Sigmoid colon (tissue), 7 donors: ENCODE measurements at places on chromosomes 12 and 14. TPM values are rescaled to one million over a fixed set of nuclear protein-coding genes. Genes with fewer than 3 reads are reported as not detected.

GRCh38 chr14:105154476-105154871 lies 14.1 kb downstream of the JAG2 start:
- no peak overlapping the region for H3K27ac ChIP-seq
- DNase-seq, result no peak
- no peak overlapping the region for H3K4me3 ChIP-seq
- no peaks in the 10 kb centered on the region for H3K27me3 ChIP-seq

The VSIG10 gene
- total RNA-seq, result 24.3 TPM

The JAG2 gene
- 3.9 TPM for total RNA-seq

The CACNA2D4 gene
- total RNA-seq, result 2.8 TPM

The MIPOL1 gene
- 21.6 TPM for total RNA-seq

- peaks cover 11% of the 10 kb centered on the region for H3K4me1 ChIP-seq
- no peak overlapping the region for H3K4me3 ChIP-seq
- no peak overlapping the region for H3K27ac ChIP-seq
- no peaks in the 10 kb centered on the region for H3K36me3 ChIP-seq
Measured at GRCh38 chr12:109389146-109389545, 41.4 kb downstream of the MYO1H start.

The IGFBP6 gene
- total RNA-seq, result 389 TPM

GRCh38 chr14:72590577-72590976 lies 303.3 kb downstream of the DPF3 start:
- no peak overlapping the region for H3K4me3 ChIP-seq
- H3K27me3 ChIP-seq, result no peaks in the 10 kb centered on the region
- H3K36me3 ChIP-seq, result no peaks in the 10 kb centered on the region
- no peak for DNase-seq
- no peaks in the 10 kb centered on the region for H3K4me1 ChIP-seq

The ASPG gene
- 0.14 TPM for total RNA-seq

The RPL10L gene
- total RNA-seq, result not detected

- no peak overlapping the region for H3K4me3 ChIP-seq
- peaks cover 29% of the 10 kb centered on the region for H3K4me1 ChIP-seq
- peak; percentile 75 for DNase-seq
- no peaks in the 10 kb centered on the region for H3K36me3 ChIP-seq
Measured at GRCh38 chr12:19575337-19576243, 136.3 kb downstream of the AEBP2 start.

DNA sequence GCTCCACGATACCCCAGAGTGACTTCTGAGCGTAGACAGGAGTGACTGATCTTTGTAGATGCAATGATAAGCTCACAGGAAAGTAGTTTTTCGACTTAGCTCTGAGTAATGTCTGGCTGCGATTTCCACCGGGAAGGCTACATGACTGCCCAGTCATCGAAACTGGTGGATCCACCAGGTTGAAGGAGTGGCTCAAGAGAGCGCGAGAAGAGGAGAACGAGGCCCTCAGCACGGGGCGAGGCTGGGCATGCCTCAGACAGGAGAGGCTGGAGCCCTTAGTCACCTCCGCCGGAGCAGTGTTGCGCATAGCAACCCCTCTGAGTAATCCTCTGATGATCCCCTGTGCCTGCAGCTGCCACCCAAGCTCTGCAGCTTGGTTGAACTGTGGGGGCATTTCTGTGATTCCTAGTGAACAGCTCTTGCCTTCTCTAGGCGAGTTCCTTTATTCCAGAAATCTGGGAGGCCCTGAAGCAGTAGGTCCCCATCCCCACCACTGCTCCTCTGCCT lies 25.6 kb downstream of the ELK3 start:
- H3K36me3 ChIP-seq, result no peaks in the 10 kb centered on the region
- H3K27ac ChIP-seq, result peak overlapping the region; percentile 38
- no peaks in the 10 kb centered on the region for H3K4me1 ChIP-seq
- H3K27me3 ChIP-seq, result no peaks in the 10 kb centered on the region
- H3K4me3 ChIP-seq, result no peak overlapping the region

GRCh38 chr14:36649872-36650650 lies 11.6 kb upstream of the PAX9 start:
- H3K27ac ChIP-seq, result no peak overlapping the region
- H3K36me3 ChIP-seq, result no peaks in the 10 kb centered on the region

The AMN gene
- not detected for total RNA-seq

- no peak overlapping the region for H3K27ac ChIP-seq
- peaks cover 45% of the 10 kb centered on the region for H3K27me3 ChIP-seq
- H3K4me3 ChIP-seq, result no peak overlapping the region
- DNase-seq, result peak; percentile 59
Measured at GRCh38 chr12:130633771-130634170, 82.3 kb downstream of the RIMBP2 start.

The SPTB gene
- total RNA-seq, result 2.9 TPM

GRCh38 chr12:125033288-125033687 lies 31.9 kb upstream of the AACS start:
- no peaks in the 10 kb centered on the region for H3K27me3 ChIP-seq
- H3K36me3 ChIP-seq, result no peaks in the 10 kb centered on the region
- H3K4me1 ChIP-seq, result no peaks in the 10 kb centered on the region

The SLCO1B1 gene
- total RNA-seq, result not detected

GRCh38 chr14:99401621-99402284 lies 78.9 kb downstream of the SETD3 start:
- peaks cover 31% of the 10 kb centered on the region for H3K36me3 ChIP-seq
- no peaks in the 10 kb centered on the region for H3K4me1 ChIP-seq
- H3K27ac ChIP-seq, result no peak overlapping the region
- no peaks in the 10 kb centered on the region for H3K27me3 ChIP-seq
- DNase-seq, result no peak

GRCh38 chr14:30295980-30296379 lies 263.0 kb upstream of the G2E3 start:
- H3K27me3 ChIP-seq, result no peaks in the 10 kb centered on the region
- H3K4me1 ChIP-seq, result no peaks in the 10 kb centered on the region
- no peak overlapping the region for H3K27ac ChIP-seq

DNA sequence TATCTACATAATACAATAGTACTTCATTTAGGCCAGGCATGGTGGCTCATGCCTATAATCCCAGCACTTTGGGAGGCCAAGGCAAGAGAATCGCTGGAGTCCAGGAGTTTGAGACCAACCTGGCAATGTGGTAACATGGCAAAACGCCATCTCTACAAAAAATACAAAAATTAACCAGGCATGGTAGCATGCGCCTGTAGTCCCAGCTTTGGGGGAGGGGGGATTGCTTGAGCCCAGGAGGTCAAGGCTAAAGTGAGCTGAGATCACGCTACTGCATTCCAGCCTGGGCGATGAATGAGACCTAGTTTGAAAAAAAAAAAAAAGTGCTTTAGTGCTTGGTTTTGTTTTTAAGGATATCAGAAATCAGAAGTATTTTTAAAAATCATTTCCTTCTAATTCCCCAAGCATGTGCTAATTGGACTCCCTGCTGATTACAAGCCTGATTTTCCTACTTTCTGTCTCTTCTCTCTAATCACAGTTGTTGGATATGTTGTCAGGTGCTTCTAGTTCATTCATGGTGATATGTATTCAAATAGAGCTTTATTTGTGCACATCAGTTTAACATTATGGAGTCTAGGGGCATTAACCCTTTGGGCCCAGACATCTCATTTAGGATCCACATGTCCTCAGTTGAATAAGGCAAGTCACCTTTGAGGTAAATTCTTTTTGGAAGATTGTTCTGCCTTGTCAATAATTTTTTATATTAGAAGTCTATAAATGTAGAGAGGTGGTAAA lies 7.0 kb upstream of the KRAS start:
- H3K4me3 ChIP-seq, result no peak overlapping the region
- H3K27ac ChIP-seq, result no peak overlapping the region
- no peak for DNase-seq
- no peaks in the 10 kb centered on the region for H3K36me3 ChIP-seq

- no peaks in the 10 kb centered on the region for H3K4me1 ChIP-seq
- H3K27ac ChIP-seq, result peak overlapping the region; percentile 3
- no peaks in the 10 kb centered on the region for H3K36me3 ChIP-seq
- DNase-seq, result no peak
Measured at GRCh38 chr14:24425704-24426103, 3.8 kb downstream of the CBLN3 start.

GRCh38 chr12:24661657-24662096 lies 287.2 kb downstream of the BCAT1 start:
- no peaks in the 10 kb centered on the region for H3K27me3 ChIP-seq
- no peak overlapping the region for H3K27ac ChIP-seq
- no peaks in the 10 kb centered on the region for H3K36me3 ChIP-seq
- no peaks in the 10 kb centered on the region for H3K4me1 ChIP-seq

- H3K4me1 ChIP-seq, result no peaks in the 10 kb centered on the region
- DNase-seq, result no peak
- H3K36me3 ChIP-seq, result no peaks in the 10 kb centered on the region
- no peaks in the 10 kb centered on the region for H3K27me3 ChIP-seq
Measured at GRCh38 chr14:56244138-56244789, 126.1 kb downstream of the PELI2 start.

DNA sequence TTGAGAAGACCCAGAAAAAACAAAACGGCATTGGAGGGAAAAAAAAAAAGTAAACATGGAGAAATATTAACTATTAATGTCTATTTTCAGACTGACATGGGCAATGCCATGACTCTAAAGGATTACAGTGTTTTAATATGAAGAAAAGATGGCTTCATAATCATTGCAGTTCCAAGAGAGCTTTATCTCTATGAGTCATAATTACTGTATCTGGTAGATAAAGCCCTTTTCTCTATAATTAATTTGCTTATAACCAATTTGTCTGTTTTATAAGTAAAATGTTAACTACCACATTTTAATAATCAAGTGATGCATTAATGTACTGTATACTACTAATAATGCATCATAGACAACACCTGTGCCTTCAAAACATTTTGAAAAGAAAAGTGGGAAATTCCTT lies 59.7 kb downstream of the CLIP1 start:
- no peak for DNase-seq
- H3K27me3 ChIP-seq, result no peaks in the 10 kb centered on the region
- no peaks in the 10 kb centered on the region for H3K4me1 ChIP-seq
- peaks cover 15% of the 10 kb centered on the region for H3K36me3 ChIP-seq

GRCh38 chr12:12908252-12908651 lies 16.9 kb downstream of the GPRC5A start:
- H3K4me1 ChIP-seq, result peaks cover 9% of the 10 kb centered on the region
- H3K27ac ChIP-seq, result no peak overlapping the region
- H3K4me3 ChIP-seq, result no peak overlapping the region
- H3K27me3 ChIP-seq, result no peaks in the 10 kb centered on the region

DNA sequence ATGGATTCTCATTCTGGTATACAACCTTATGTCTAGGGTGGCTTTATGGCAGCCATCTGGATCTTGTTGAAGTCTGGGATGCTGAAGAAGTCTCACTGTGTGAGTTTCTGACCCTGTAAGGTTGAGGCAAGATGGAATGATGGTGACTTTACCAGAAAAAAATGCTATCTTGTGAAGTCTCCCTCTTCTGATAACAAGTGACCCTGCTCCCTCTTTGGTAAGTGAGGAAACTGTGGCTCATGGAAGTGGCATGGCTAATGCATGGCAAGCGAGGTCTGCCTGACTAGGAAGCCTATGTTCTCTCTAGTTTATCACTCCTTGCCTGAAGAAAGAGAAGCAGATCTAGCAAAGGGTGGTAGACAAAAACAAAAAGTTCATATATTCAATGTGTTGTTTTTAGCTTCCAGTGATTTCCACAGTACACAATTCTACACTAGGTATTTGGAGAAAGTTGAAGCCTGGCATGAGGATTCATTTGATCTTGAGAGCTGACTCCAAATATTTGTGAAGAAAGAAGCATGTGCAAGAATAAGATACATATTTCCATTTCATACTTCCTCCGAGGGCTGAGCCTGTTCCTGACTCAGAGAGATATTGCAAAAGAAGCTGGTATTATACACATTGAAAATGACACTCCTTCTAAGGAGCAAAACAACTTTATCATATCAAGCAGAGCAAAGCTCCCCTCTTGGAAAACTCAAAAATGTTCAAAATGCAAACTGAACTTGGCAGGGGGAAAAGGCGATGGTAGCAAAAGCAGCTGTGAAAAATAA lies 63.6 kb downstream of the HELB start:
- H3K4me1 ChIP-seq, result no peaks in the 10 kb centered on the region
- no peaks in the 10 kb centered on the region for H3K27me3 ChIP-seq
- no peak for DNase-seq
- no peaks in the 10 kb centered on the region for H3K36me3 ChIP-seq
- H3K27ac ChIP-seq, result no peak overlapping the region

- H3K27me3 ChIP-seq, result no peaks in the 10 kb centered on the region
- no peak overlapping the region for H3K27ac ChIP-seq
- H3K4me3 ChIP-seq, result no peak overlapping the region
- no peaks in the 10 kb centered on the region for H3K36me3 ChIP-seq
- no peak for DNase-seq
- H3K4me1 ChIP-seq, result no peaks in the 10 kb centered on the region
Measured at GRCh38 chr12:25701290-25701689, 148.2 kb upstream of the LMNTD1 start.

GRCh38 chr12:981961-982360 lies 9.1 kb upstream of the ERC1 start:
- no peak overlapping the region for H3K27ac ChIP-seq
- H3K36me3 ChIP-seq, result no peaks in the 10 kb centered on the region
- no peaks in the 10 kb centered on the region for H3K4me1 ChIP-seq
- DNase-seq, result no peak
- no peak overlapping the region for H3K4me3 ChIP-seq

The NFATC4 gene
- total RNA-seq, result 58.1 TPM

The TAMALIN gene
- 11.1 TPM for total RNA-seq

The MYF6 gene
- total RNA-seq, result not detected

The SRRM4 gene
- 0.14 TPM for total RNA-seq

DNA sequence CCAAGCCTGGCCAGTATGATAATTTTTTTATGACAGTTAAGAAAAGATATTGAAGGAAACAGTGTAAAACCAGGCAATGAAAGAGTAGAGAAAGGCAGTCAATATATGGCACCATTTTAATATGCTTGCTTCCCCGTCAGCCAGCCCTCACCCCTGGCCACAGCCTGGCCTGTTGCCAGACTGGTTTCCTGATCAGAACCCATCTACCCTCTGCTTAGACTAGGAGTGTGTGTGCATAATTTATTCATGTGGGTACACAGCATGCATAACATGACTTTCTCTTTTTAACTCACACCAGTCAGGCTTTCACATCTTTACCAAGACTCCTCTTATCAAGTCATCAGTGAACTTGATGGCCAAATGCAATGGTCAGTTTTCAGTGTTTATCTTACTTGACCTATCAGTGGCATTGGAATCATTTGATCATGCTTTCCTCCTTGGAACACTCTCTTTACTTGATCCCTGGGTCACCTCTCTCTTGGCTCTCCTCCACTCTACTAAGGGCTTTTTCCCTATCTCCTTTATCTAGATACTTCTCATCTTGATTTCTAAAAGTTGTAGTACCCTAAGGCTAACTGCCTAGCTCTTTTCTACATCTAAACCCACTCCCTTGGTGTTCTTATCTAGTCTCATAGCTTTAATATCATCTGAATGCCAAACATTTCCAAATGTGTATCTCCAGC lies 10.0 kb upstream of the GPR19 start:
- peaks cover 6% of the 10 kb centered on the region for H3K4me1 ChIP-seq
- H3K27me3 ChIP-seq, result no peaks in the 10 kb centered on the region
- DNase-seq, result no peak
- no peak overlapping the region for H3K27ac ChIP-seq
- no peaks in the 10 kb centered on the region for H3K36me3 ChIP-seq
